Neural crest cell (in vitro differentiated cells): ENCODE measurements at places on chromosomes 5 and 9.
A peak's percentile ranks its signal among the peaks of the same experiment; 100 is the strongest.

DNA sequence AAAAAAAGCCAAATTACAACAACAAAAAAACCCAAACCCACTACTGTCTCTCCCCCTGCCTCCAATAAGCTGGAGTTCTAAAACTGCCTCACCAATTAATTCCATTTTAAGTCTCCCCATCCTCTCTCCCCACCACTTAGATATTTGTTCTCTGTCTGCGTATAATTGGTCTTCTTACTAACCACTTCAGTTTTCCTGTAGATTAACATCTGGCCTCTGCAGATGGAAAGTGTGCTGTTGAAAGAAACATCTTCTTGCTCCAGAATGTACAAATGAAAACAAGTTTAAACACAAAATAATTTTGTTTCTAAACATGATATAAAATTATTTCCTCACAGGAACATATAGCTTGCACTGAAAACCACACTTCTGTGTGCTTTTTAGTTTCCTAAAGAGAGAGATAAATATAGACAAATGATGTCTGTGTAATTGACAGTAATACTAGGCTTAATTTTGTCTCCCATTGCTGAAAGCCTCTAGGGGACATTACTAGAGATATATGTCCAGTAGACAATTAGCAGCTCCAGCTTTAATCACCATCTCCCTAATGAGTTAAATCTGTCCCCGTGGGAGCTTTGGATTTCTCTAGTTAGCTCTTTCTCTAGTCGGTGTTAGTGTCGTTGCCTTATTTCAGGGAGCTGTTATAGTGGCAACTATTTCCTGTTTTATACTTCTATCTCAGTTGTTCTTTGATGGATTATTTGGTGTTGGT lies 164.0 kb downstream of the ARHGAP26 start:
- no peak for DNase-seq

GRCh38 chr5:170788626-170789304 lies 5.2 kb downstream of the GABRP start:
- DNase-seq = no peak

- DNase-seq = no peak
Measured at GRCh38 chr5:15366676-15367391, 133.1 kb upstream of the FBXL7 start.

DNA sequence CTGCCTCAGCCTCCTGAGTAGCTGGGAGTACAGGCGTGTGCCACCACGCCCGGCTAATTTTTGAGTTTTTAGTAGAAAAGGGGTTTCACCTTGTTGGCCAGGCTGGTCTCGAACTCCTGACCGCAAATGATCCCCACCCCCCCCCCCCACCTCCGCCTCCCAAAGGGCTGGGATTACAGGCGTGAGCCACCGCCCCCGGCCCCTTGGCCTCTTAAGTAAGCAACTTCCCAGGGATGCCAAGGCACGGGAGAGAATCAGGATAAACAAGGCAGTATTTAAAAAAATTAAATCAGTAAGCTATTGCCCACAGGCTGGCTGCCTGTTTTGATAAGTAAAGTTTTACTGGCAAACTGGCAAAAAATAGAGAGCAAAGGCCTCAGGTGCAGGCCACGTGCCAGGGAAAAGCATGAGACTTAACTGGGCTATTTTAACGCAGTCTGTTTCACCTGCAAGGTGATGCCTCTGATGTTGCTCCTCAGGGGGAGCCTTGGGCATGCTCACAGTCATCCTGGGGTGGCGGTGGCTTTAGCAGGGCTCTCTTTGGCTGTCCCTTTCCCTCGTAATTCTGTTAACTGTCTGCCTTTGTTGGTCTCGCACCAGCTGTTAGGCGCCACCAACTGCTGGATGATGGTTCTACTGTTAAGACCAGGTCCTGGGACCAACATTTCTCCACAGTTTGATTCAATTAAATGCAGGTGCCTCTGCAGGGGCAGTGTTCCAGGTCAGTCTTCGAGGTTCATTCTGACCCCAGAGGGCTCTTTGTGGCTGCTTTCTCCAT lies 19.4 kb upstream of the RNF130 start:
- peak; percentile 35 for DNase-seq

DNA sequence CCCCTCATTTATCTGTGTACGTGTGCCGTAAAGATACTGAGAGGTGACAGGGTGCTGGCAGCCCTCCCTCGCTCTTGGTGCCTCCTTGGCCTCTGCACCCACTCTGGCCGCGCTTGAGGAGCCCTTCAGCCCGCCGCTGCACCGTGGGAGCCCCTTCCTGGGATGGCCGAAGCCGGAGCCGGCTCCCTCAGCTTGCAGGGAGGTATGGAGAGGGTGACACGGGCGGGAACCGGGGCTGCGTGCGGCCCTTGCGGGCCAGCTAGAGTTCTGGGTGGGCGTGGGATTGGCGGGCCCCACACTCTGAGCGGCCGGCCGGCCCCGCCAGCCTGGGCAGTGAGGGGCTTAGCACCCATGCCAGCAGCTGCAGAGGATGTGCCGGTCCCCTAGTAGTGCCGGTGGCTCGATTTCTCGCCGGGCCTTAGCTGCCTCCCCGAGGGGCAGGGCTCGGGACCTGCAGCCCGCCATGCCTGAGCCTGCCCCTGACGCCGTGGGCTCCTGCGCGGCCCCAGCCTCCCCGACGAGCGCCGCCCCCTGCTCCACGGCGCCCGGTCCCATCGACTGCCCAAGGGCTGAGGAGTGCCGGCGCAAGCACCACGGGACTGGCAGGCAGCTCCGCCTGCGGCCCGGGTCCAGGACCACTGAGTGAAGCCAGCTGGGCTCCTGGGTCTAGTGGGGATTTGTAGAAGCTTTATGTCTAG lies 21.6 kb downstream of the NKX2-5 start:
- DNase-seq = no peak

- DNase-seq = no peak
Measured at GRCh38 chr9:102113191-102113590, 374.7 kb upstream of the GRIN3A start.

GRCh38 chr9:99576876-99577275 lies 244.8 kb upstream of the NR4A3 start:
- no peak for DNase-seq

DNA sequence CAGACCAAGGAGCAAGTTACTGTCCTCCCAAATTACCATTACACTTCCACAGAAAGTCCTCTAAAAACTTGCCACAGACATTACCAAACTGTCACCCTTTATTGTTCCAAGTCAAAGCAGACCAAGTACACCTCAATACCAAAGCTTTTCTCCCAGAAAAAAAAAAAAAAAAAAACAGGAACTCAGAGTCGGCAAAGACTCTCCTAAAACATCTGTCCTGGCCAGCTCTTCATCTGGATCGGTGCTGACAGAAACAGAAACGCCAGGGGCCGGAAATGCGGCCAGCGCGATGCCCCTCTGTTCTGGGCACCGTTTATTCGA lies 718 bp downstream of the DEPDC1B start:
- DNase-seq = no peak
